ENCODE measurements at places on chromosomes 3 and 15.

GRCh38 chr3:39917065-39917773 is 107.8 kb downstream of the MYRIP start:
- no peak for DNase-seq

DNA sequence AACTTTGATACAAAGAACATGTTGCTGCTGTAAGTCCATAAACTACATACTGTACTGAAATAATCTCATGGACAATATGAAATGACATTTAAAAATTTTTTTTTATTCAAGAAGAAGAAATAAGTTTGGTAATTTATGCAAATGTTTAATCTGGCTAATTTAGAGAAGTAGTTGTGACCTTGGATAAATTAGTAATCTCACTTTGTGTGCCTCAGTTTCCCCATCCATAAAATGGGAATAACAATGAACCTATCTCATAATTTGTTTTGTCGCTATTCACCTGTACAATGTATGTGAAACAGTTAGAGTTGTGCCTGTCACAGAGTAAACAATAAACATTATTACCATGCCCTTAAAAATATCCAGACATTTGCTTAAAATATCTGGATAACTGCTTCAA is 15.3 kb upstream of the DPH6 start:
- DNase-seq: no peak

DNA sequence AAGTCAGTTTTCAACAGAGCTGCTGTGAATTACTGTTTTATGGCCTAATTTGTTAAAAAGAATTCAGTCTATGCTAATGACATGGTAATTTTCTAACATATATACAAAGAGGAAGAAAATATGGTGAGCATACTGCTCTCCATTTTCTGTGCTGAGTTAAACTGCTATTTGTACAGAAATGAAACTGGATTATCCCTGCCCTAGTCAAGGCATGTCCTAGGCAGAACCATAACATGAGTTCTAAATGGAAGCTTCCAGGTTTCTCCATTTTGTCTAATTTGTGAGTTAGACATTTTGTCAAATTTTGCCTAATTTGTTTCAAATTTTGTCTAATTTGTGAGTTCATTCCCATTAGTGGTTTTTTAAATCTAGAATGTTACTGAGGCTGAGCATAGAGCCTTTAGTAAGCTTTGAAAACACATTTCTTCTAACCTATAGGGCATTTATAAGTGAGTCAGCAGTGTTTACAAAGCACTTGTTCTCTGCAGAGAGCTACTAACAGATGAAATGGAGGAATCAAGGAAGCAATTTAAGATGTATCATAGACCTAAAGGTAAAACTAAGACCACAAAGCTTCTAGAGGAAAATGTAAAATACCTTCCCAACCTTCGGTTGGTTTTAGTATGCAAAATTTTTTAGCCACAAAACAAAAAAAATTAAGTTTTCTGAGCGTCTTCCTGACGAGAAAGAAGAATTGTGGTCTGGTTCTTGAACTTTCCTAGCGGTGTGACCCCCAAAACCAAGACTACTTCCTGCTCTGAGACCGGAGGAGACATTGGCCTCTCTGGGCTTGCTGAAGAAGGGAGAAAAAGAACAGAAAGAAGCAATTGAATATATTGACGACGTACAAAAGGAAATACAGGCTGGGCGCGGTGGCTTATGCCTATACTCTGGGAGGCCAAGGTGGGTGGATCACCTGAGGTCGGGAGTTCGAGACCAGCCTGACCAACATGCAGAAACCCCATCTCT is 9.8 kb downstream of the P2RY14 start:
- no peak for DNase-seq

- no peak for DNase-seq
These were observed 5.1 kb downstream of the RAB43 start for GRCh38 chr3:129116482-129116946.

GRCh38 chr3:101131767-101132166 is 138.5 kb upstream of the ABI3BP start:
- no peak for DNase-seq

DNA sequence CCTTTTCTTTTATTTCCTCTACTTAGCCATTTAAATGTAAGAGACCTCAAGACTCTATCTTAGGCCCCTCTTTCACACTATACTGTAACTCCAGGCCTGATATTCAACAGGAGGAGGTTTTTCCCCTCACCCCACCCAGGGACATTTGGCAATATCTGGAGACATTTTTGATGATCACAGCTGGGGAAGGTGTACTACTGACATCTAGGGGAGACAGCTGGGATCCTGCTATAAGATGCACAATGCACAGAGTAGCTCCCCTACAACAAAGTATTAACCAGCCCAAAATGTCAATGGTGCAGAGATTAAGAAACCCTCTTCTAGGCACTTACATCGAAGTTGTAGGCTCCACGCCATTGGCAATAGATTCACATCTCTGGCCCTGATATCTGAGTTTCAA is 517.5 kb upstream of the UBE2E2 start:
- DNase-seq: no peak

GRCh38 chr3:70180664-70181063 is 131.8 kb downstream of the MDFIC2 start:
- DNase-seq: no peak
